ENCODE measurements at places on chromosomes 1 and 21.

DNA sequence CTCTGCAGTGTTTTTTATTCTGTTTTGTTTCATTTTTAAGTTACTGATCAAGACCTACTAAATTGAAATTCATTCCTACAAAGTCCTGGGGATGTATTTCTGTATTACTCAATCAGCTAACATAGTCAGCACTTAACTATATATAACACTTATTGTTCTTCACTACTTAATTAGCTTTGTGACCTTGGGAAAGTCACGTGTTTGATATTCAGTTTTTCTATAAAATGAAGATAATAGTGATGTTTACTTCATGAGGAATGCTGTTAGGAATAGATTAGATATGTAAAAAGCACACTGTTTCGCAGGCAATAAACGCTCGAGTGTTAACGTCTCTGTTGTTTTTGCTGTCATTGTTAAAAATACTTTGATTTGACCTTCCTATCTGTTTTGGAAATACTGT lies 44.6 kb downstream of the CTTNBP2NL start:
- DNase-seq: no peak

DNA sequence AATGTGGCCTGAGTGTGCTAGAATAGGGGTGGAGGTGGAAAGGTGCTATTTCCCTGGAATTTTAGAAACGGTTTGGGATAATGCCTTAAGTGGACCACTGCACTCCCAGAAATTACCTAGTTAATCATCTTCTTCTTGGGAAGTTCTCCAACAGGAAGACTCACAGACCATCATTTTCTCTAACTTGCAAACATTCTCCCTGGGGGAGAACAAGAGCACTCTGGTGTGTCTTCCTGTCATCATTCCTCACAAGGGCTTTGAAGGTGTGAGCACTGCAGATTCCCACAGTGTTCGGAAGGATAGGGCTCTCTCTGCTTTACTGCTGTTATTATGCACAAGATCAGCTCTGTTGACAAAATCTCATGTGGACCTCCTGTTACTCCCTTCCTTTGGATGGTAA lies 54.9 kb upstream of the TSPAN2 start:
- no peak for DNase-seq

GRCh38 chr1:12356004-12356890 lies 126.4 kb downstream of the VPS13D start:
- no peak for DNase-seq

DNA sequence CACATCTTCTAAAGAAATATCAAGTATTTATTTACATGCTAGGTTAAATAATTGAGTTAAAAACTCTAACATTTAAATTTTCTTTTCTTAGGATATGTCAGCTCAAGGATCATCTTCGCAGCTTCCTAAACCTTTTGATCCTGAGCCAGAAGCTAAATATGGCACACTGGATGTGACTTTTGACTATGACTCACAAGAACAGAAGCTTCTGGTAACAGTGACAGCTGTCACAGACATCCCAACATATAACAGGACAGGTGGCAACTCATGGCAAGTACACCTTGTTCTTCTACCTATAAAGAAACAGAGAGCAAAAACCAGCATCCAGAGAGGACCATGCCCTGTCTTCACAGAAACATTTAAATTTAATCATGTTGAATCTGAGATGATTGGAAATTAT lies 132.7 kb upstream of the SERTAD4 start:
- DNase-seq: no peak

DNA sequence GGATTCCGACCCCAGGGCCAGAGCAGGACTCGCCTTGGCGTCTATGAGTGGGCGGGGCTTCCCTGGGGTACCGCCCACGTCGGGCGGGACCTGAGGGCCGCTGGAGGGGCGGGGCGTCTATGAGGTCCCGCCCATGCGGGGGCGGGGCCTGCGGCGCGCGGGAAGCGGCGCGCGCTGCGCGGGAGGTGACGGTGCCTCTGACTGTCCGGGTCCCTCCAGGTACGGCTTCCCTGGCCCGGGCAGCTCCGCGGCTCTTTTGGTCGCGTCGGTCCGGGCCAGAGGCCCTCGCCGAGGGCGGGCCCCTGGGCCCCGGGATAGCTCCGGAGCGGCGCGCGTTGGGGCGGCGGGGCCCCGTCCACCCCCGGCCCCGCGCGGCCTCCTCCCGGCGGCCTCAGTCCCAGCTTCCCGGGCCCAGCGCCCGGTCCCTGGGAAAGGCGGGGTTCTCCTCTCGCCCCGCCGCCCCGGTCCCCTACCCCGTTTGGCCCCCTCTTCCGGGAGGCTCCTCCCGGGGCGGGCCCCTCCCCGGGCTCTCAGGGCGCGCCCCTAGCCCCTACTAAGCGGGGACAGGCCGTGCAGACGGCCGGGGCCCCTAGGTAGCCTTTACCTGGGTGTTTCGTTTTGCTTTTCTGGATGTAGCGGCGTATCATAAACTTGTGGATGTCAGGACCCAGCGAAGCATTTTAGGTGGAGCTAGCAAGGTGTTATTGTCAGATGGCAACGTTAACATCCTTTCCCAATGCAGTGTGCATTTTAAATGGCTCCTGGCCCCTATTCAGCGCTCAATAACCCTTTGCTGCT lies at the start of gene CHAF1B:
Gene CHAF1B (plus strand): TSS at position 160 of the 798 bp plus-strand sequence. CDS start 745 bp downstream, outside the sequence.
- peak; percentile 80 for DNase-seq

DNA sequence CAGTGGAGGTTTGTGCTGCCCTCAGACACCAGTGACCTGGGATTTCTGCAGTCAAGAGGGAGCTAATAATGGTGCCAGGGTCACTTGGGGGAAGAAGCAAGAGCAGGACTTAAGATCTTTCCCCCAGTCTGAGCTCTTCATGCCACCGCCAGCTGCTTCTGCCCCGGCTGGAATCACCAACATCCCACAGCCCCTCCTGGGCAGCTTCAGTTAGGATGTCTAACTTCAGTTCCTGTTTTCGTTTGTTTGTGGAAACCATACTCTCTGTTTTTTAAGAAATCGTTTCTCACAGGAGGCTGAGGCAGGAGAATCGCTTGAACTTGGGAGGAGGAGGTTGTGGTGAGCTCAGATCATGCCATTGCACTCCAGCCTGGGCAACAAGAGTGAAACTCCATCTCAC lies 25.6 kb upstream of the PRDM2 start:
- no peak for DNase-seq

DNA sequence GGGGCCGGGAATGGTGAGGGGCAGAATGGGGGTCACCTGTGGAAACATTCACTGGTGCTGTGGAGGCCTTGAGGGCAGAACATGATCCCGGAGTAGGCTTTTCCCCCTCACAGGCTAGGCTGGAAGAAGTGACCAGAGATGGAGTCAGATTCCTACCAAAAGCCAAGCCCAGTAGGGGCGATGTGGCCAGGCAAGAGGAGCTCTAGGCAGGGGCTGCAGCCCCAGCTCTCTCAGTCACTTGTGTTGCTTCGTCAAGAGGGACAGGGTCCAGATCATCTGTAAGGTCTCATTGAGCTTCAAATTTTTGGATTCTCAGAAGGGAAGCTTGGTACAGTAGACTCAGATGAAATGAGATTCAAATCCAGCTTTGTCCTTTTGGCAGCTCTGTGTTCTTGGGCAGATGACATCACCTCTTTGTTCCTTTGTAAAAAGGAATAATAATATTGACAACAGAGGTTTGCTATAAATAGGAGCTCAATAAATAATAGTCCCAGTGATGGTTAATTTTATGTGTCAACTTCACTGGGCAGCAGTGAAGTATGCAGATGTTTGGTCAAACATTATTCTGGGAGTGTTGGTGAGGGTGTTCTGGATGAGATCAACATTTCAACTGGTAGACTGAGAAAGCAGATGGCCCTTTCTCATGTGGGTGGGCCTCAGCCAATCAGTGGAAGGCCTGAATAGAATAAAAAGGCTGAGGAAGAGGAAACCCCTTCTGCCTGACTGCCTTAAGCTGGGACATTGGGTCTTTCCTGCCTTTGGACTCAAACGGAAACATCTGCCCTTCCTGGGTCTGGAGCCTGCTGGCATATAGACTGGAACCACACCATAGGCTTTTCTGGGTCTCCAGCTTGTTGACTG lies 324.7 kb upstream of the USP24 start:
- no peak for DNase-seq

DNA sequence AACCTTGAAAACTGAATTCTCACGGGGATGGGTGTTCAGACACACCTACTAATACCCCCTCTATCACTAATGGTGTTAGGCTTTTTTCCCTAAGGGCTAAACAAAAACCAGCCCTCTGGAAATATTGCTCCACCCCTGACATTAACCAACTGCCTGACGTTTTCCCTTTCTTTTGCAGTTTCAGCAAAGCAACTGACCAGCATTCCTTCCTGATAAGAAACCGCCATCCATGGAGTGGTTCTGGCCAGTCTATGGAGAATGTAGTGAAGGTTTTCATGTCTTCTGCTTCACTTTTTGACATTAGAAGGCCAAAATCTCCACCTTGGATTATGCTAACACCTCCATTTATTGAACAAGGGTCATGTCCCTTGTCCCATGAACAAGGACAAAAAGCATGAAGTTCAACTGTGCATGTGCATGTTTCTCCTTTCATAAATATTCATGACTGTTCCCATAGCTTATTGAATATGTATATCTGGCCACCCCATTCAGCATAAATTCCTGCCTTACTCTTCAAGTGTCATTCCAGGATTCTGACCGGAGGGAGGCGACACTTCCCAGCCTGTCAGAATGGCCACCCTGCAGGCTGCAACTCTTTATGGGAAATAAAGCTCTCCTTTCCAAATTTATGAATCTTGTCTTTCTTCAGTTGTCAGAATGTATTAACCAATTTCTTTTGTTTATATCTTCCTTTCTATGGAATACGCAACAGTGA lies 314.3 kb downstream of the HHIPL2 start:
- no peak for DNase-seq

GRCh38 chr1:75969550-75969949 lies 37.3 kb upstream of the ASB17 start:
- DNase-seq: no peak

GRCh38 chr1:11414926-11415538 lies 63.9 kb upstream of the DISP3 start:
- no peak for DNase-seq

- DNase-seq: no peak
Observed at GRCh38 chr1:57167997-57168396, 202.2 kb upstream of the C8B start.

- peak; percentile 12 for DNase-seq
Observed at GRCh38 chr1:51264451-51264850, 28.4 kb downstream of the RNF11 start.

- no peak for DNase-seq
Observed at GRCh38 chr1:219160967-219161366, 12.7 kb upstream of the LYPLAL1 start.

- peak; percentile 92 for DNase-seq
Observed at GRCh38 chr1:231159963-231160761, 1.7 kb upstream of the TRIM67 start.

DNA sequence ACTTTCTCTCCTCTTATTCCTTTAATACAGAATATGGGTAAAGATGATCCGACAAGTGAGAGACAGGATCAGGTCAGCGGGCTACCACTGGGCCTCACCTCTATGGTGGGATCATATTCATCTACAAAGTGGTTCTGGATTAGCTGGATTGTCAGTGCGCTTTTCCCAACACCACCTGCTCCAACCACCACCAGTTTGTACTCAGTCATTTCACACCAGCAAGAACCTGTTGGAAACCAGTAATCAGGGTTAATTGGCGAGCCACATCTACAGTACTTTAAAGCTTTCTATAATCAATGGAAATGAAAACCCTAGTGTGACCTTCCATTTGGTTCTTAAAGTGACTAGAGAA lies 643 bp downstream of the NRAS start:
- no peak for DNase-seq

GRCh38 chr21:16570856-16571255 lies 841.1 kb downstream of the USP25 start:
- no peak for DNase-seq

- no peak for DNase-seq
Observed at GRCh38 chr1:54328066-54328636, 78.0 kb downstream of the SSBP3 start.

DNA sequence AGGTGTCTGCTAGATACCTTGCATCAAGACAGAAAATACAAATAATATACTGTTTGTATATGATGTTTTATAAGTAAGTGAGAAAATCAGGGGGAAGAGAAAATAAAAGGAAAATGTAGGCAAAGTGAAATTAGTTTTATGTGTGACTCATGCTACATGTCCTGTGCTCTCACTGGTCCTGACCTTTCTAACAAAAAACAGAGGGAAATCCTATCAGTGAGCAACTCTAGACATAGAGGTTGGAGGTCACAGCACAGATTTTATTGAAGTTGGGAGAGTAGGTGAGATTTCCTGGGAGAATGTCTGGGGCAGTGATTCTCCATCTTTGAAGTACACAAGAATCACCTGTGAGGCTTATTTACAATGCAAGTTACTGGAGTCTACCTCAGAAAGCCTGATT lies 9.5 kb downstream of the SCCPDH start:
- DNase-seq: no peak

- DNase-seq: no peak
Observed at GRCh38 chr1:54456361-54456760, 50.2 kb upstream of the SSBP3 start.

DNA sequence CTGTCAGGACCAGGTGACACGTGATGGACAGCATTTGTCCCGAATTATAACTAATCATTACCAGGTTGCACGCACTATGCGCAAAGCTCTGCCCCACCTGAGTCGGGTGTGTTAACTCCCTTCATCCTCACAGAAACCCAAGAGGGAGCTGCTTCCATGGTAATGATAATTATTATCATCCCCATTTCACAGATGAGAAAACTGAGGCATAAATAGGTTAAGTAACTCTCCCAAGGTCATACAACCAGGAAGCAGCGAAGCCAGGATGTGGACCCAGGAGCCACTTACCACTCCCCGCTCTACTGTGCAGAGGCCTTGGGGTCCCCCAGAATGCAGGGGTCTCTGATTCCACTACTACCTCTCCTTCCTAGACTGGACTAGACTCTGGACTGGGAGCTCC lies 76.7 kb upstream of the TARDBP start:
- no peak for DNase-seq

- DNase-seq: no peak
Observed at GRCh38 chr1:154951901-154952657, 3.8 kb downstream of the PBXIP1 start.

- no peak for DNase-seq
Observed at GRCh38 chr1:112982328-112982727, 26.3 kb upstream of the SLC16A1 start.

GRCh38 chr1:79501153-79501552 lies 494.6 kb upstream of the ADGRL4 start:
- DNase-seq: no peak

DNA sequence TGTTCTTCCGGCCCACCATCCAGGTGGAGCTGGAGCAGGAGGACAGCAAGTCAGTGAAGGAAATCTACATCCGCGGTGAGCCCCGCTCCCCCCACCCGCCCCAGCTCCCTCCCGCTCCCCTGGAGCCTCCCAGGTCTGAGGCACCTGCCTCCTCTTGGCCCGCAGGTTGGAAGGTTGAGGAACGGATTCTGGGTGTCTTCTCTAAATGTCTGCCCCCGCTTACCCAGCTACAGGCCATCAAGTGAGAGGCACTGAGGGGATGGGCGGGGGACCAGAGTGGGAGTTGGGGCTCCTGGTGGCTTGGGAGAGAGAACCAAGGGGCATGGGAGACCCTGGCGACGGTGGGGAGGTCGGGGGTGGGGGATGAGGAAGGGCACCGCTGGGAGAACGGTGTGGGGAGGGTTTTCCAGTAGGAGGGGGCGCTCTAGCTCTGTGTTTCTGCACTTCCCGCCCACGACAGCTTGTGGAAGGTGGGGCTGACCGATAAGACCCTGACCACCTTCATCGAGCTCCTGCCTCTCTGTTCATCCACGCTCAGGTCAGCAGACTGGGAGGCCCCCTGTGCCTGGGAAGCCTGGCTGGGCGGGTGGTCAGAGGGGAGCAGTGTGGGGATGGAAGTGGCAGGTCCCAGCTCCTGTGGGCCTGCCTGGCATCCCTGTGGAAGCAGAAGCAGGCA lies 4.2 kb downstream of the LRRC71 start:
- no peak for DNase-seq
